ENCODE measurements at places on chromosomes 5 and 9.

- DNase-seq = no peak
These were observed 35.6 kb downstream of the GPR21 start for GRCh38 chr9:123069010-123069481.

DNA sequence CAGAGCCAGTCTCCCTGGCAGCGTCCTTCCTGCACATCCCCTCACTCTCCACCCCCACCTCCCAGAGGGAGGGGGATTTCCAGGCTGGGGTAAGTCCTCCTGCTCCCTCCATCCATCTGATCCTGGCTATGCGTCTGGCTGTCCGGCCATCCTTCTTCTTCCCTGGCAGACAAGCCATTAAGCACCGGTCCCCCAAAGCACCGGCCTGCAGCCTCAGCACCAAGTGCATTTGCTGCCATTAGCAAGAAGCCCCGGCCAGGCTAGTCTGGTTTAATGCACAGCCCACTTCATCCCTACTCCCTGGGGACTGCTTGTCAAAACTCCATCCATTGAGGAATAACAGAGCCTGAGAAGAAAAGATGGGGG, 208.7 kb upstream of the IER5L start:
- DNase-seq = no peak

- no peak for DNase-seq
These were observed 96.9 kb downstream of the CWC27 start for GRCh38 chr5:64865662-64866061.

GRCh38 chr5:1487079-1487764, 36.5 kb downstream of the LPCAT1 start:
- no peak for DNase-seq

DNA sequence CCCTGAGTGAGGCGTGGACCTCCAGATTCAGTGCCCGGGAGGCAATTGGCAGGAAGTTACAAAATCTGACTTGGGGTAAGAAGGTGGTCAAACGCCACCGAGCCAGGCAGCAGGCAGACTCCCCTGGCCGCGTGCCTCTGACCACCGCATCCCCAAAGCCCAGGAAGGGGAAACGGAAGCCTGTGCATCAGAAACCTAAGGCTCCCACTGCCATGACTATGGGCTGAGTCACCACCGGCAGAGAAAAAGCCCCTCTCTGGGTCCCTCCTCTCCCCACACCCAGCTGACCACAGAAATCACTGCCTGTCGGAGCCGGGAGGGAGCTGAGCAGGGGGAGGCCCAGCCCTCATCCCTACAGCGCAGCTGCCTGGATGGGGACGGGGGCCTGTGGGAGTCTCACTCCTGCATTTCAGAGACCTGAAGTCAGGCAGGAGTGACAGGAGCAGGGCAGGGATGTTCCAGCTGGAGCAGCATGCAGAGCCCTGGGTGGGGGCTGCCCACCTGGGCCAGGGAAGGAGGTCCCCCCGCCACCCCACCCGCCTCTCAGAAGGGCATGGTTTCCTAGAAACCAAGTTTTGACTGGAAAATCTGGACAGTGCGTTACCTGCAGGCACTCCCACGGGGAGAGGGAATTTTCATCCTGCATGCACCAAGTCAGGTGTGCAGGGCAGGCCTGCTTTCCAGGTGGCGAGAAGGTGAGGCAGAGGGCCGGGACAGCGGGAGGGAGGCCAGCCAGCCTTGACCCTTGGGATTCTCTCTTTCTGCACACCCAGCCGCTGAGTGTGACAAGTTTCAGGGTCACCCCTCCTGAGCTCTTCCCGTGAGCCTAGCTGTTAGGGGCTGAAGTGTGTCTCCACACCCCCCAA, 68.2 kb downstream of the LRSAM1 start:
- DNase-seq = peak; percentile 93

DNA sequence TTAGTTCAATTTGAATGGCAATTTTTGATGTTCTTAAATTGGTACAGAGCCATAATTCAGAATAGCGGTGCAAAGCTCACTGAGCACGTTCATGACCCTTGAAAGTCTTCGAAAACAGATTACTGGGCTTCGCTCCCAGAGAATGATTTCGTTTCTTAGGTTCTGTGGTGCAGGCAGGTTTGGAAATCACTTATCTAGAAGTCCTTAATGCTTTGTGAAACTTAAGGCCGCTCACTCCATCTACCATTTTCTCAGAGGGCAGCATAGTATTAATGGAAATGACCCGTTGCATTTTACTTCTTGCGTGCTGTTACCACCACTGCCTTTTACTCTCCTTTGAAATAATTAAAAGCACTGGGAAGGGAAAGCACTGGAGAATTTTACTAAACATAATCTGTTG, 2.9 kb upstream of the MAT2B start:
- DNase-seq = no peak

- no peak for DNase-seq
These were observed 9.6 kb upstream of the TOR4A start for GRCh38 chr9:137267933-137268355.

DNA sequence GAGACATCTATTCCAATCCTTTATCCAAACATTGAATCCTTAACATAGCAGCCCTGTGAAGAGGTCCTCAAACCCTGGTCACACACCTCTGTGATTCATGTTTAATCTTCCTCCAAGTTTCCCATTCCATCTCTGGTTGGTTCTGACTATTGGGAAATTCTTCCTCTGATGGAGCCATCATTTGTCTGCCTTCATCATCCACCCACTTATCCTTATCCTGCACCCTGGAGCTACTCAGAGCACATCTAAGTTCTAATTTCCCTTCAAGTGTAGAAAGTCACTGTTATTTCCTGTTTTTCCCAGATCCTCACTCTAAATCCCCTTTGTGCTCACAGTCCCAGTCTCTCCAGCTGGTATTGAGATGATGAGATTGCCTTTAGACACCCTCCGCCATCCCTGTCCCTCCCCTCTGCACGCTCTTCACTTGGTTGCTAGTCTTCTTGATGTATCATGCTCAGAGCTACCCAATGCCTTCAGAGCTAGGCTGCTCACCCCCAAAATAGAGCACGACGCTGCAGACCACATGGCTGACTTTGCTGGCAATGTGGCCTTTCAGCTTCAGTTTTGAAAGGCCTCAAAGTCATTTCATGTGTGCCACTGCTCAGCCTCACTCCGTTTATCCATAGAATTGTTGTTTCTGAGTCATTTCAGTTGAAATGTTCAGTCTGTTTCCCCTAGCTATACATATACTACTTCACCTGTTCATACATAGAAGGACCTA, 154.3 kb downstream of the PALM2AKAP2 start:
- DNase-seq = no peak

DNA sequence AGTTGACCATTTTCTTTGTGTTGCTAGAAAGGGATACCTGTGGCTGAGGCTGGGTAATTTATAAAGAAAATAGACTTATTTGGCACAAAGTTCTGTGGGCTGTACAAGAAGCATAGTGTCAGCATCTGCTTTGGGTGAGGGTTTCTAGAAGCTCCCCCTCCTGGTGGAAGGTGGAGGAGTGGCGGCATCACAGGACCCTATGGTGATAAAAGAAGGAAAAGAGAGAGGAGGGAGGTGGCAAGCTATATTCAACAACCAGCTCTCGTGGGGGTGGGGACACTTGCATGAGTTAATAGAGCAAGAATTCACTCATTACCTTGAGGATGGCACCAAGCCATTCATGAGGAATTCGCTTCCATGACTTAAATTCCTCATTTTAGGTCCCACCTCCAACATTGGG, 2041.4 kb upstream of the CDH9 start:
- no peak for DNase-seq

DNA sequence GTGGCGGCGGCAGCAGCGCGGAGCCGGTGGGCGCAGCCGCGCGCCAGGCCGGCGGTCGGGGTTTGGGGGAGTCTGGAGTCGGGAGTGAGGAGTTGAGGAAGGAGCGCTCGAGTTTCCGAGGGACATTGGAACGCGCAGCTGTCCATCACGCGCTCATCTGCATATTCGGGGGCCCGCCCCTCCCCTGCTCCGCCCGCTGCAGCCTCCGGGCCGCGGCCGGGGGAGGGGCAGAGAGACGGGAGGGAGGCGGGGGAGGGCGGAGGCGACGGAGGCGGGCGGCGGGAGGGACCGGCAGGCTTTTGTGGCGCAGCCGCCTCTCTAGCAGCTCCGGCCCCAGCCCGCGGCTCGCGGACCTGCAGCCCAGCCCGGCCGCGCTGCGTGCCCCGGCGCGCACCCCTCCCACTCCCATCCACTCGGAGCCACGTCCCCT, at the start of gene IRX2:
IRX2 (minus strand) TSS at position 86 of the 430 bp plus-strand sequence. CDS start 264 bp downstream, outside the sequence.
- peak; percentile 97 for DNase-seq

- DNase-seq = no peak
These were observed 574.5 kb upstream of the TLE4 start for GRCh38 chr9:78997296-78997695.

- DNase-seq = peak; percentile 63
These were observed 202.2 kb downstream of the GABBR2 start for GRCh38 chr9:98506422-98507054.

- no peak for DNase-seq
These were observed 656.3 kb downstream of the ANXA1 start for GRCh38 chr9:73807952-73808351.

- DNase-seq = no peak
These were observed 22.3 kb downstream of the PDE8B start for GRCh38 chr5:77232574-77233358.

DNA sequence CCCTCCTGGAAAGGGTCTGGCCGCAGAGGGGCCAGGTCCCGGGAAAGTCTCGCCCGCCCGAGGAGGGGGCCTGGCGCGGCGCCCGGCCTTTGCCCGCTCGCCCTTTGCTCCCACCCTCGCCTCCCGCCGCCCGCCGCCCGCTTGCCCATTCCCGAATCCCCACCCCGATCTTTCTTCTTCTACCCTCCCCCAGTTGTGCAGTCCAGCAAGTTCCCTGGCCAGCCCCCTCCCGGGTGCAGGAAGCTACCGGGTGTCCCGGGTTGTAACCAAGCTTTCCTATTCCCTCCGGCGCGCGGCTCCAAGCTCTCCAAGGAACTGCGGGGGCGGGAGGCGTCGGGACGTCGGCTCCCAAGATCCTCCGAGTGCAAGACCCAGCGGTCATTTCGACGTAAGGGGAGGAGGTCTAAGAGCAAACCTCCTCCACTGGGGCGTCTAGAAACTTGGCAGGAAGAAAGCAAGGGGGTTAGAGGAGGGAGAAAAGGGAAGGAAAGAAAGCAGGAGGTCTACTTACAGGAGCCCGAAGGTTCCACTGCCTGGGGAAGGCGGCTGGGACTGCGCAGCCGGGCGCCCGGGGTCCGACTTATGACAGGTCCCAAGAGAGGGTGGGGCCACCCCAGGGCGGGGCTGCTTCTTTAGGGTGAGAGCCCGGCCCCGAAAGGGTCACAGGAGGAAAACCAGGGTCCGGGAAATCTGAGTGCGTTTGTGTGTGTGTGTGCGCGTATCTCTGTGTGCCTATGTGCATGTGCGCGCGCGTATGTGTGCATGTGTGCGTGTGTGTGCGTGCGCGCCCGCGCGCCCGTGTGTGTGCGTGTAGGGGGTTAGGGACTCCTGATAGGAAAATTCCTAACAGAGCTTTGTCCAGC, at the start of gene PTGR1:
PTGR1 (minus strand) TSS at position 556 of the 863 bp plus-strand sequence. CDS start 2,225 bp downstream, outside the sequence.
- DNase-seq = peak; percentile 86

DNA sequence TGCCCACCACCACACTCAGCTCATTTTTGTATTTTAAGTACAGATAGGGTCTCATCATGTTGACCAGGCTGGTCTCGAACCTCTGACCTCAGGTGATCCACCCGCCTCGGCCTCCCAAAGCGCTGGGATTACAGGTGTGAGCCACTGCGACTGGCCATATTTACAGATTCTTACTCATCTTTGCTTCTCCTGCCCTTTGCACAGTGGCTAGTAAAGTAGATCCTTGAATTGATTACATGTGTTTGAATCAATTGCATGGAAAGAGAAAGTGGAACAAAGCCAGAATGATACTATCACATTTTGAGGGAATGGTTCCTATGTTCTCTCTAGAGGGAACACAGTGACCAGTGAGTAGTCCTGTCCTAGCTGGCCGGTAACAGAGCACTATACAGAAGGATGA, 15.4 kb downstream of the KLF4 start:
- DNase-seq = no peak

GRCh38 chr9:5608298-5609225, 20.3 kb upstream of the RIC1 start:
- no peak for DNase-seq

GRCh38 chr5:113225259-113225658, 209.5 kb downstream of the TSSK1B start:
- no peak for DNase-seq

- DNase-seq = no peak
These were observed 274.4 kb downstream of the HINT1 start for GRCh38 chr5:130890610-130891009.

- peak; percentile 88 for DNase-seq
These were observed 313.2 kb downstream of the SLIT3 start for GRCh38 chr5:168987543-168988300.

- no peak for DNase-seq
These were observed 143.0 kb downstream of the RXRA start for GRCh38 chr9:134469041-134469875.

- DNase-seq = no peak
These were observed 72.6 kb downstream of the SMARCA2 start for GRCh38 chr9:2087500-2088313.

DNA sequence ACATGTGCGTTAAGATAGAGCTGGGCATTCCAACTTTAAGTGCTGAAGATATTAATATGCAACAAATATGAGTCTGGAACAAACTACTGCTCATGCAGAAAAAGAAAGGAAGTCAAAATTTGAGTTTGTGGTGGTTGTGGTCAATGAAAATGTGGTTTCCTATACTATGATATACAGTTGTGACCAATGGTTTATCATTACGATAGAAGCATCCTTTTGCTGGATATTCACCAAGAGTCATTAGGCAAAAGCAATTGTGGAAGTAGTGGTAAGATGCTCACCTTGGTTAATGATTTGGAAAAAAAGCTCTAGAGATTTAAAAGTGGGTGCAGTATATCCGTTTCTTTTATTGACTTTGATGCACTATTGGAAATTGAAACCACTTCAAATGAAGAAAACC, 1007.0 kb downstream of the NR2F1-AS1 start:
- DNase-seq = no peak

DNA sequence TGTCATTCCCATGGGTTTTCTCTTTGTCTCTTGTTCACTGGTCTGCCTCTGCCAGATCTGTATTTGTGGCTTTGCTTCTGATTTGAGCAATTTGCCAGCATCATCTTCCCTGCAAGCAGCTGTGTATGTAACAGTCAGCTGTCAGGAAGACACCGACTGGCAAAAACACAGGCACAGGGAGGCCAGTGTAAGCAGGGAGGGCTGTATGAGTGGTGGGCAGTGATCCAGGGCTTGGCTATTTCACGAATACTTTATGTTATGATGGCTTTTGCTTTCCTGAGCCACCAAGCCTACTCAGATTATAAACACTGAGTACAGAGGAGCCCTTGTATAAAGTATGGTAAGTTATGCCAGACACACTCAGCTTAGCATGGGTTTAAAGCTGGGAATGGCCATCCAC, 11.6 kb downstream of the BNIP1 start:
- peak; percentile 34 for DNase-seq

DNA sequence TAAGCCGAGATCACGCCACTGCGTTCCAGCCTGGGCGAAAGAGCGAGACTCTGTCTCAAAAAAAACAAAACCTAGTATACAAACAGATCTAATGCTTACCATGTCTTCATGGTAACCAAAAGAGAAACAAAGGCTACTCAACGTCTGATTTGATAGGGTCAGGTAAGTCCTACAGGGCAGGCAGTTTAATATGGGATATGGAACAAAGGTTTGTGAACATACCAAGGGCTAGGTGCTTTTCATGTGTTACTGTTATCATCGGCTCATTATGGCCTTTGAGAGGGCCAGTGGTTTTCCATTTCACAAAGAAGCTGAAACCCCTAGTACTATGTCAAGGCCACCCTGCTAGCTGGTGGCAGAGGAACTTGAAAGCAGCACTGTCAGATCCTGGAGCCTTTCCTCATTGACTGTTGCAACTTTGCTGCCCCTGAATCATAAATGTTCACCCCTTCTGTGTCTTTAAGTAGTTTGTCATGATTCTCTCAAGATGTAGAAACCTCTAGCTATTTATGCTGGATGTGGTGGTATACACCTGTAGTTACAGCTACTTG, 5.1 kb downstream of the IQGAP2 start:
- no peak for DNase-seq

- no peak for DNase-seq
These were observed 183.6 kb downstream of the EFNA5 start for GRCh38 chr5:107487056-107487542.
